Esophagus squamous epithelium (tissue), 5 donors: ENCODE measurements at places on chromosomes 3 and 15. TPM values are rescaled to one million over a fixed set of nuclear protein-coding genes. Genes with fewer than 3 reads are reported as not detected.

The AGTR1 gene
- total RNA-seq: not detected

DNA sequence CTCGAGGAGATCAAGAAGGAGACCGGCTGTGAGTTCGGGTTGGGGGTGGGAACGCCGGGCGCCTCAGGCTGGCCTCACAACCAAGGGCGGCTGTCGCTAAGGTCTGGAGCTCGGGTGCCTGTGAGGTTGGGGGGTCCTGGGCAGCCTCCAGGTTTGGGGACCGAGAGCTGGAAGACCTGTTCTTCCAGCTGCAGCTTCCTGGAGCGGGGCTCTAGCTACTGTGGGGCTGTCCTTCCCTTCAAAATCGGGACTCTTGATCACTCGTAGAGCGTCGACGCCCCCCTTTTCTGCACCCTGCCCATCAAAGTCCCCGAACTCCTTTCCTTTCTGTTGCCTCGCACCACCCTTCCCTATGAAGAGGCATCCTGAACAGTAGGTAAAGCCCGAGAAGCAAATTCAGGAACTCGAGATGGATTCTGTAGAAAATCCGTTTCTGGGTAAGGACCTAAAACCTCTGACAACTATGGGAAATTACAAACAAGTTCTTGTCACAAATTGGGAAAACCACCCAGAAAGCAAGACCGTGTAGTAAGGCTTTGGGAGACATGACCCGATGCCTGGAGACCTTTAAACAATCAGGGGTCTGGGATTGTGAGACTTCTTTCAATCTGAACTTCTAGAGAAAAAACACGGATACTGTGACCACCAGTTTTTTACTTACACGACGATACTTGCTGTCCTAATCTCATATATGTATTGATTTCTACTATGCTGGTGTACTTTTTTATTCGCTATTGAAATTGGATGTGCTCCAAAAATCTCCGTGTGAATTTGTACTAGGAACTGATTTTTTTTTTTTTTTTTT, 556 bp downstream of the CHP1 start:
- H3K4me1 ChIP-seq: peaks cover 11% of the 10 kb centered on the region
- peak overlapping the region; percentile 87 for H3K4me3 ChIP-seq
- no peaks in the 10 kb centered on the region for H3K27me3 ChIP-seq
- peak; percentile 25 for DNase-seq
- peak overlapping the region; percentile 91 for H3K27ac ChIP-seq
- H3K36me3 ChIP-seq: no peaks in the 10 kb centered on the region

The ZMYND10 gene
- not detected for total RNA-seq

GRCh38 chr15:68356778-68357177, 75.2 kb downstream of the ITGA11 start:
- DNase-seq: no peak
- peaks cover 7% of the 10 kb centered on the region for H3K4me1 ChIP-seq
- H3K27ac ChIP-seq: no peak overlapping the region
- H3K27me3 ChIP-seq: no peaks in the 10 kb centered on the region

DNA sequence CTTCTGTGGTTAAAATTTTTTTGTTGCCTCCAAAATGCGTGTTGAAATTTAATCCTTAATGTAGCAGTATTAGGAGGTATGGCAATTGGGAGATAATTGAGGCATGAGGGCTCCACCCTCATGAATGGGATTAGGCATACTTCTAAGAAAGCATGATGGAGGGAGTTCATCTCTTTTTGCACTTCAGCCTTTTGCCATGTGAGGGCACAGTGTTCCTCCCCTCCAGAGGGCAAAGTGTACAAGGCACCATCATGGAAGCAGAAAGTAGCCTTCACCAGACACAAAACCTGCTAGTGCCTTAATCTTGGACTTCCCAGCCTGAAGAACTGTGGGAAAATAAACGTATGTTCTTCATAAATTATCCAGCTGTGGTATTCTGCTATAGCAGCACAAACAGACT, 429.5 kb downstream of the ZIC1 start:
- no peak overlapping the region for H3K4me3 ChIP-seq
- no peaks in the 10 kb centered on the region for H3K27me3 ChIP-seq
- no peak for DNase-seq
- no peaks in the 10 kb centered on the region for H3K4me1 ChIP-seq

The RFTN1 gene
- 5.7 TPM for total RNA-seq

DNA sequence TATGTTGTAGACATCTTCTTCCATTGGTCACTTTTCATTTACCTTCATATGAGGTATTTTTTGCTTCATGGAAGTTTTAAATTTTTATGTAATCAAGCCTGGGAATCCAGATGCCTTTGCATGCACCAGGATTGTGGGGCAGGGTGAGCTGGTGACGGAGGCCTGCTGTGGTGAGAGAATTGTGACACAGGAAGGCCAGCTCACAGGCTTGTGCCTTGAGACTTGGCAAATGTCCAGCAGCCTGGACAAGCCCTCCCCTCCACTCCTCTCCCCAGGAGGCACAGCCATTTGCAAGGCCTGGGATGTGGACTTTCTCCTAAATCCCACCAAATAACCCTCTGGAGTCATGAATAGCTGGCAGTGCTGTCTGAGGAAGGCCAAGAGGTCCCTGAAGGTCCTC, 67.4 kb downstream of the RHCG start:
- no peak for DNase-seq
- no peak overlapping the region for H3K27ac ChIP-seq
- peaks cover 14% of the 10 kb centered on the region for H3K4me1 ChIP-seq
- no peaks in the 10 kb centered on the region for H3K27me3 ChIP-seq

- no peak overlapping the region for H3K4me3 ChIP-seq
- H3K4me1 ChIP-seq: no peaks in the 10 kb centered on the region
- H3K36me3 ChIP-seq: no peaks in the 10 kb centered on the region
These were observed 8.1 kb upstream of the PCOLCE2 start for GRCh38 chr3:142896996-142897395.

The TRH gene
- total RNA-seq: not detected

The CCR9 gene
- total RNA-seq: not detected

DNA sequence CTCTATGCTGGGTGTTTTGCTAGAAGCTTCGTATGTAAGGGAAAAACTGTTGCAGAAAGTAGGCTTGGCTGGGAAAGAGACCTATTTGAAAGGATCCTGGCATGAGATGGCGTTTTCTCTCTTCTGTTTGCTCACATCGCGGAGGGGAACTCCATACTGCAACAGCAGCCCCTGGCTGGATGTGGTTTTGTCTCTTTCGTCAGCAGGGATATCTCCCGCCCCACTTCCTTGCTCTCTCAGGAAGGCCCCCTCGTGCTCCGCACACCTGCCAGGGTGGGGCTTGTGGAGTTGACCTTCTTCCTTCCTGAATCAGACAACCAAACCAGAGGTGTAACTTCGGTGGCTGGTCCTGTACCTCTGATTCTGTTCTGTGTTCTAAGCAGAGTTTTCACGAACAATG, 26.4 kb upstream of the MYZAP start:
- H3K27ac ChIP-seq: peak overlapping the region; percentile 34
- DNase-seq: no peak
- H3K4me3 ChIP-seq: no peak overlapping the region
- no peaks in the 10 kb centered on the region for H3K36me3 ChIP-seq

The CAMP gene
- total RNA-seq: 0.76 TPM

DNA sequence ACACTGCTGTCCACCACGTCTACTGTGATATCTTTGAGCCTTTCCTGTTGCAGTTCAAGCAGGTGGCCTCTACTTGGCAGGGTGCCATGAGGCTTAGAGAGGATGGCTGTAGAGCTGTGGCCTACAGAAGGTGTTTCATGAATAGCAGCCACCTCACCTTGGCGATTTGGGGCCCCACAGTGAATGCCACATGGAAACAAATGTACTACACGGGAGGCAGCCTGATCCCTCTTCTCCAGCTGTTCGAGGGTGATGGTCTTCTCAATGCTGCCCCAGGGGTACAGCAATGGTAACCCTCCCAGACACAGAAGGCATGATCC, 70.7 kb downstream of the FAM43A start:
- peaks cover 17% of the 10 kb centered on the region for H3K4me1 ChIP-seq
- no peaks in the 10 kb centered on the region for H3K36me3 ChIP-seq
- no peak overlapping the region for H3K4me3 ChIP-seq
- no peaks in the 10 kb centered on the region for H3K27me3 ChIP-seq
- no peak overlapping the region for H3K27ac ChIP-seq
- no peak for DNase-seq

DNA sequence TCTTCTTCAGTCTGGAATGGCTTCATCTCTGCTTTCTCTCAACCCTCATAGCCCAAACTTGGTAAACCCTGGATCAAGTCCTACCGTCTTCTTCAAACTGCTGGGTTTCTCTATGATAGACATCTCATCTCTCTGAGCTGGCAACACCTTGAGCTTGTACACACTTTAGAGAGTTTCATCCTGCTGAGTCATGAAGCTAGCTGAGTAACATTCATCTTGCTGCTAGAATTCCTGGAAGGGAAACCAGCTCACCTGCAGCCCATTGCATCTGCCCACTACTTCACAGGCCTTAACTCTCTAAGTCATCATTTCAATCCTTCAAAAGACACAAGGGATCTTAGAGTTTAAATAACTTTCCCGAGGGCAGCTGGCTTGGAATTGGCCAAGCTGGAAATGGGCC, 175.5 kb upstream of the RORA start:
- no peak overlapping the region for H3K27ac ChIP-seq
- no peak overlapping the region for H3K4me3 ChIP-seq
- H3K27me3 ChIP-seq: no peaks in the 10 kb centered on the region
- H3K36me3 ChIP-seq: no peaks in the 10 kb centered on the region
- H3K4me1 ChIP-seq: no peaks in the 10 kb centered on the region

The ASB14 gene
- not detected for total RNA-seq

GRCh38 chr3:160725338-160725737, 30.7 kb upstream of the PPM1L start:
- no peak for DNase-seq
- H3K4me1 ChIP-seq: no peaks in the 10 kb centered on the region
- H3K27me3 ChIP-seq: no peaks in the 10 kb centered on the region
- H3K36me3 ChIP-seq: no peaks in the 10 kb centered on the region
- H3K27ac ChIP-seq: no peak overlapping the region

GRCh38 chr3:171293142-171293782, 166.9 kb downstream of the TNIK start:
- no peaks in the 10 kb centered on the region for H3K36me3 ChIP-seq
- H3K4me3 ChIP-seq: no peak overlapping the region
- no peaks in the 10 kb centered on the region for H3K27me3 ChIP-seq
- H3K27ac ChIP-seq: no peak overlapping the region
- H3K4me1 ChIP-seq: no peaks in the 10 kb centered on the region

The CCDC54 gene
- total RNA-seq: not detected

- no peak overlapping the region for H3K27ac ChIP-seq
- no peak overlapping the region for H3K4me3 ChIP-seq
- DNase-seq: no peak
- no peaks in the 10 kb centered on the region for H3K4me1 ChIP-seq
- H3K27me3 ChIP-seq: no peaks in the 10 kb centered on the region
- H3K36me3 ChIP-seq: no peaks in the 10 kb centered on the region
These were observed 50.1 kb downstream of the KBTBD8 start for GRCh38 chr3:67048067-67048714.

DNA sequence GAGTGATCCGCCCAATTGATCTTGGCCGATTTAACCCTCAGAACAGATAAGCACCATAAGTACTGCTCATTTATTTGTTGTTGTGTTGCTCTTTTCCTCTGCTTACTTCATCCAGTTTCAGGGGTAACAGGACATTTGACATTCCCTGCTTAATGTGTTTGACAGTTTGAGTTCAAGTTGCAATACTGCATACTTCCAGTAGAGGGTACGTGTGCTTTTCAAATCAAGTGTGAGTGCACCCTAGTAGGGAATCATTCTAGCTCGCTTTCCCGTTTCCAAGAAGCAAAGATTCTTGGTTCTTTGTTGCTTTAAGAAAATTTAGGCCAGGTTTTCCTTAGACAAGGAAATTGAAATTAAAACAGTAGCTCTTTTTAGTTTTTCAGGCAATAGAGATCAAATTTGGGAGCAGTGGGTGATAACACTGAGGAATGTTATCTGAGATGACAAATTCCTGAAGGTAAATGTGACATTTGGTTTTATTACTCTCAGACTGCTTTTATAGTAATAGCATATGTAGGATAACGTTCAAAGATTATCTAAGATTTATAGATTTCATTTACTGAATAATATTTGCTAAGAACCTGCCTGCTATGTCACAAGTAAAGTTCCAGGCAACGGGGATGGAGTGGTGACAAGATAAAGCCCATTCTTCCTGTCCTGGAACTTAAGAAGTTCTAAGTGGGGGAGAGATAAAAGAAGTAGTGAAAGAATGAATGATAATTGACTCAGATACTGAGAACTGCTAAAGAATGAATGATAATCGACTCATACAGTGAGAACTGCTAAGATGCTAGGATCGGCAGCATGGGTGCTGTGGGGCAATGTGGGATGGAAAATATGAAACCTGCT, 73.3 kb downstream of the SYNPR start:
- no peak for DNase-seq
- H3K27ac ChIP-seq: no peak overlapping the region
- H3K4me1 ChIP-seq: no peaks in the 10 kb centered on the region
- H3K27me3 ChIP-seq: no peaks in the 10 kb centered on the region
- no peaks in the 10 kb centered on the region for H3K36me3 ChIP-seq
- H3K4me3 ChIP-seq: no peak overlapping the region

The SH2D7 gene
- not detected for total RNA-seq

DNA sequence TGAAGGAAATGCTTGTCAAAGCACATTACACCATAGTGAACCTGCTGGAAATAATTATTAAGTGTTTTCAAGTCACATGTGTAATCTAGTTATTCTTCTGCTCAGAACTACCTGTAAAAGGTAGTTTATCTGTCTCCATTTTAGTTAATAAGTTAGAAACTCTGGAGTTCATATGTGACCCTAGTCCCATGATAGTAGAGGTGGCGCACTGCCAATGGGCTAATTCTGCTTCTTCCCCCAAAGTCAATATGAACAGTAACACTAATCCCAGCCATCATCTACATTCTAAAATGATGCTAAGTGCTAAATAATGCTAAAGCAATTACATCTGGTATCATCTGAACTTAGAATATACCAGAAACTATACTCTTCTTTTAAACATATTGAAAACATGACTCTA, 361.0 kb upstream of the NECTIN3 start:
- DNase-seq: no peak
- no peaks in the 10 kb centered on the region for H3K36me3 ChIP-seq
- no peaks in the 10 kb centered on the region for H3K27me3 ChIP-seq
- no peaks in the 10 kb centered on the region for H3K4me1 ChIP-seq
- H3K4me3 ChIP-seq: no peak overlapping the region

DNA sequence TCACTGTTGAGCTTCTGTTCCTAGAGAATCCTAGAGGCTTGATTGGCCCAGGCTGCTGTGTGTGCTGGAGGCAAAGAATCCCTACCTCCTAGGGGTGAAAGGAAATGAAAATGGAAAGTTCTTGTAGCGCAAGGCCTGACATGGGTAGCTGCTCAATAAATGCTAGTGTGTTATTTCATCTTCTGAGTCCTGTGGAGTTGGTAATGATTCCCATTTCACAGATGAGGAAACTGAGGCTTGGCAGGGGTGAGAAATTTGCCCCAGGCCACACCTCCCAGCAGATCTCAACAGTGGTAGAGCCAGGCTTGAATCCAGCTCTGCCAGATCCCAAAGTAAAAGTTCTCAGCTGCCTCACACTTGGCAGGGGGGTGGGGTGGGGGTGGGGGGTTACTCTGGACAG, 26.1 kb downstream of the HDAC11 start:
- no peak for DNase-seq
- H3K27me3 ChIP-seq: no peaks in the 10 kb centered on the region
- H3K4me3 ChIP-seq: no peak overlapping the region
- H3K4me1 ChIP-seq: no peaks in the 10 kb centered on the region

- H3K27ac ChIP-seq: peak overlapping the region; percentile 96
- DNase-seq: no peak
- H3K4me3 ChIP-seq: peak overlapping the region; percentile 74
- no peaks in the 10 kb centered on the region for H3K36me3 ChIP-seq
- peaks cover 37% of the 10 kb centered on the region for H3K4me1 ChIP-seq
These were observed 1.0 kb upstream of the CEP70 start for GRCh38 chr3:138594935-138595610.

The CACNA1D gene
- 0.56 TPM for total RNA-seq

- H3K27ac ChIP-seq: peak overlapping the region; percentile 36
- DNase-seq: no peak
- H3K36me3 ChIP-seq: no peaks in the 10 kb centered on the region
- H3K27me3 ChIP-seq: no peaks in the 10 kb centered on the region
- no peak overlapping the region for H3K4me3 ChIP-seq
- H3K4me1 ChIP-seq: peaks cover 17% of the 10 kb centered on the region
These were observed 41.4 kb downstream of the CRTC3 start for GRCh38 chr15:90571063-90571541.
